ENCODE measurements at places on chromosomes 5 and 9.

GRCh38 chr9:134433101-134433500, 106.8 kb downstream of the RXRA start:
- DNase-seq, result no peak

DNA sequence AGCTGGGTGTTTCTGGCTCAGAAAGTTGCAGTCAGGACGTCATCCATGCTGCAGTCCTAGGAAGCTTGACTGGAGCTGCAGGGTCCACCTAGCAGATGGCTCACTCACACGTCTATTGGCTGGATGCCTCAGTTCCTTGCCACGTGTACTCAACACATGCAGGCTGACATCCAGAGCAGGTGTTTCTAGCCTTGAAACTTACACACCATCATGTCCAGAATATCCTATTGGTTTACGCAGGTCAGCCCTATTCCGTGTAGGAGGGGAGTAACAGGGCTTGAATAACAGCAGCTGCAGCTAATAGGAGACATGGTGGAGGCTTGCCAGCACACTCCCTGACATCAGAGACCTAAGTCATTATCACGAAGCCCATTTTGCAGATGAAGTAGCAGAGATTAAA, 473.5 kb downstream of the ACTL7B start:
- DNase-seq, result no peak

- DNase-seq, result no peak
Observed at GRCh38 chr9:87950765-87951488, 23.4 kb downstream of the CDK20 start.

DNA sequence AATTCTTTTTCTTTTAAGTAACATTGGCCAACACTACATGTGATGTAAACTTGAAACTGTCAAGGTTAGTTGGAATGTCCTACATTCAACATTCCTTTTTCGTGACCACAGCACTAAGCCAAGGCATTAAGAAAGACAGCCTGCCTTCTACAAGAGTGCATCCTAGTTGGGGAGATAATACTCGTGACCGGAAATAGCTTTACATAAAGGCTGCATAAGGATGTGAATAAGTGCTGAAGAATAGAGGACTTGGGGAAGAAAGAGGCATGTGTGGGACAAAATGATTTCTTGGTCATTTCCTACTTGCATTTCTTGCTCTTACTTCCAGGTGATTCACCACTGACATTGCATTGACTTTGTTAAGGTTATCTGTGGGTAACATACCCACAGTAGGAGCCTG, 282.0 kb downstream of the DMRT2 start:
- DNase-seq, result no peak

- DNase-seq, result no peak
Observed at GRCh38 chr9:135253305-135254004, 166.0 kb downstream of the OLFM1 start.
